ENCODE measurements at places on chromosomes 4 and X.
A peak's percentile ranks its signal among the peaks of the same experiment; 100 is the strongest.

GRCh38 chrX:38110231-38110630 lies 103.9 kb downstream of the SYTL5 start:
- DNase-seq: peak; percentile 40

- DNase-seq: no peak
These were observed 8.2 kb upstream of the HSD17B11 start for GRCh38 chr4:87399148-87399547.

- peak; percentile 25 for DNase-seq
These were observed 36.1 kb downstream of the MTTP start for GRCh38 chr4:99610605-99611175.

- DNase-seq: no peak
These were observed 31.6 kb upstream of the KIT start for GRCh38 chr4:54626113-54626512.

- peak; percentile 65 for DNase-seq
These were observed 170.7 kb downstream of the SLIT2 start for GRCh38 chr4:20422398-20422797.

- DNase-seq: peak; percentile 86
These were observed 35.1 kb downstream of the PNMA5 start for GRCh38 chrX:152958524-152959465.

Data from fibroblast of mammary gland (primary cell).